Smooth muscle cell of the pulmonary artery (primary cell): ENCODE measurements at places on chromosomes 11 and 22. TPM values are rescaled to one million over a fixed set of nuclear protein-coding genes. Genes with fewer than 3 reads are reported as not detected.

Gene SLC37A2
- total RNA-seq, result 0.13 and 1.7 TPM in 2 replicates

Gene TESMIN
- total RNA-seq, result 0.10 and 0.26 TPM in 2 replicates

Gene DNAL4
- 17.3 and 20.3 TPM in 2 replicates for total RNA-seq

Gene IGSF9B
- total RNA-seq, result 0.73 and 2.2 TPM in 2 replicates

Gene GLYAT
- not detected in 2 replicates for total RNA-seq

Gene UBQLN3
- 0.10 and 0.26 TPM in 2 replicates for total RNA-seq

Gene SPDYC
- total RNA-seq, result not detected in 2 replicates

Gene SEPTIN5
- 54.0 and 57.5 TPM in 2 replicates for total RNA-seq

Gene INS
- total RNA-seq, result not detected in 2 replicates

Gene PITPNM1
- total RNA-seq, result 26.5 and 36.7 TPM in 2 replicates

Gene ZFPL1
- 36.3 and 45.8 TPM in 2 replicates for total RNA-seq

Gene MPEG1
- total RNA-seq, result not detected in 2 replicates

Gene TANGO2
- total RNA-seq, result 59.6 and 80.3 TPM in 2 replicates
